Adrenal gland (tissue), 19 donors: ENCODE measurements at places on chromosomes 5 and 9. TPM values are rescaled to one million over a fixed set of nuclear protein-coding genes. Genes with fewer than 3 reads are reported as not detected.

Gene C5orf58
- not detected for total RNA-seq

DNA sequence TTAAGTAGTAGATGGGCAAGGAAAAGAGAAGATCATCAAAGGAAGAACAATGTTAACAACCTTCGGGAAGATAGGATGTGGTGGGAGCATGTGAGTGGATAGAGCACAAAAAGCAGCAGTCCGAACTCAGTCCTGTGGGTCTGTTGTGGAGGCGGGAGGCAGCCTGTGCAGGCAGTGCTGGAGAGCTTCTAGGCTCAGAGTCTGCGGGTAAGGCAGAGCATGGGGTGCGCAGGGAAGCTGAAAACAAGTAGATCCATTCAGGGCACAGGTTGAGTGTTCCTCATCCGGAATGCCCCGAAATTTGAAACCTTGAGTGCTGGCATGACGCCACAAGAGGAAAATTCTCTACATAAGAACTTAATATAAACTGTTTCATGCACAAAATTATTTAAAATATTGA is 84.9 kb downstream of the PPIC start:
- no peak overlapping the region for H3K27ac ChIP-seq
- H3K36me3 ChIP-seq: no peaks in the 10 kb centered on the region
- no peaks in the 10 kb centered on the region for H3K27me3 ChIP-seq

DNA sequence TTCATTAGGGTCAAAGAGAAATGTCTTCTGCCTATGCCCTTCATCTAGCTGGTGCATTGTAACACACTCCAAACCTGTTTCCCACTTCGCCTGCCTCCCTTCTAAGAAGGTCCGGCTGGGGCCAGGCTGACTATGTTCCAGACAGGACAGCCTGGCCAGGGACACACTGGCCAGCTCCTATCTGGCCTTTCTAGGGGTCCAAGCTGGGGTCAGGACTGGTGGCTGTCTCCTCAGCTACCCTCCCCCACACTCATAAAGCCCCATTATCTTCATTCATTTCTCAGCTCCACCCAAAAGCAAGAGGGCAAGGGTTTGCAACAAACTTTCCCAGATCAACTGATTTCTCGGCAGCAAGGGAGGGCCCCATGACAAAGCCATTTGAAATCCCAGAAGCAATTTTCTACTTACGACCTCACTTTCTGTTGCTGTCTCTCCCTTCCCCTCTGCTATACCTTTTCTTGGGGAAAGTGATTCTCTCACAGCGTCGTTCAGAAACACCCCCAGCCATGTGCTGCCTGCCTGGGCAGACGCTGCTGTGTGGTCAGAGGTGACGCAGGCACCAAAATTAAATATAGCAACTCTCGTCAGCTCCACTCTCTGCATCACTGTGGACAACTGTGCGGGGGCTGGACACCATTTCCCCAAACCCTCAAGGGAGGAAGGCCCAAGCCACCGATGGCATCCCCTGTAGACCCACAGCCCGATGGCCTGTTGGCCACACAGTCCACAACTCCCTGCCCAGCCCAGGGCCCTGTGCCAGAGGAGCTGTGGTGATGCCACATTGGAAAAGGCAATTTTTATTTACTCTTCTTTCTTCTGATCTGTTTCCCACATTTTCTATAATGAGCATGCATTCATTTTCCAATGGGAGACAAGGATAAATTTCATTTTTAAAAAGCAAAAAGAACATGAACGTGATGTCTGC is 6.1 kb downstream of the IL13 start:
- H3K4me1 ChIP-seq: no peaks in the 10 kb centered on the region
- no peaks in the 10 kb centered on the region for H3K36me3 ChIP-seq
- DNase-seq: no peak

Gene ARL15
- total RNA-seq: 85.6 TPM

DNA sequence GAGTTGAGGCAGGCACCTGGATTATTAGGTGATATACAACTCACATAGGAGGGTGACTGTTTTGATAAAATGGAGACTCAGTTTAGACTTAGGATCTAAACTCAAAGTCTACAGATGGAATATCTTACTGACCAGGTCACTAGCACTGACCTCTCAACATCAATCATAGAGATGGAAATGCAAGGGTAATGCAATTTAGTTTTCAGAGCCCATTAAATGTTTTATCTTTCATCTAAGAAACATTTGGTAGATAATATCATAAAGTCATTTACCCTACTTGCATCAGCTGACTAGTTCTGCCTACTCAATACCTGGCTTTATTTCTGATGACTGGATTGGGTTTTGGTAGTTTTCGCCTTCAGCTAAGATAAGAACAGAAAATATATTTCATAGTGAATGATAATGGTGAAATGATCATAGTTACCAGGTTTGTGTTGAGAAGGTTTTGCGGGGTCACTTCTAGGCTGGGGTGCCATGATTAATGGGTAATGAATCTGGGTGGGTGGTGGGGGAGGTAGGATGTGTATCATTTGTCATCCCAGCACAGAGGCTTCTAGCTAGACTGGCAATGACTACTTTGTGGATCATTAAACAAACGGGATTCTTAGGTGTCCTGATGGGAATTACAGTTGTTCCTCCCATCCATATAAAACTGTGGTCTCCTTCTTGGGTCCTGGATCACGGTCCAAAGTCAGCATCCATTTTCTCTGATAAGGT is 173.4 kb downstream of the PPP2R2B start:
- no peaks in the 10 kb centered on the region for H3K36me3 ChIP-seq
- peaks cover 6% of the 10 kb centered on the region for H3K4me1 ChIP-seq
- no peaks in the 10 kb centered on the region for H3K27me3 ChIP-seq
- H3K27ac ChIP-seq: no peak overlapping the region
- DNase-seq: no peak

Gene PCDHB8
- 0.36 TPM for total RNA-seq

- H3K4me3 ChIP-seq: no peak overlapping the region
- no peak for DNase-seq
- H3K27ac ChIP-seq: no peak overlapping the region
- no peaks in the 10 kb centered on the region for H3K36me3 ChIP-seq
These were observed 4.9 kb upstream of the PTCH1 start for GRCh38 chr9:95521699-95522098.

Gene PCDHGA5
- total RNA-seq: 4.5 TPM

GRCh38 chr5:158895588-158895987 is 204.1 kb downstream of the EBF1 start:
- DNase-seq: no peak
- H3K27ac ChIP-seq: no peak overlapping the region
- peaks cover 6% of the 10 kb centered on the region for H3K4me1 ChIP-seq
- no peak overlapping the region for H3K4me3 ChIP-seq
- no peaks in the 10 kb centered on the region for H3K27me3 ChIP-seq

GRCh38 chr5:176608937-176609723 is 826 bp downstream of the GPRIN1 start:
- no peaks in the 10 kb centered on the region for H3K27me3 ChIP-seq
- H3K4me3 ChIP-seq: peak overlapping the region; percentile 81
- H3K4me1 ChIP-seq: peaks cover 7% of the 10 kb centered on the region
- H3K27ac ChIP-seq: no peak overlapping the region
- no peaks in the 10 kb centered on the region for H3K36me3 ChIP-seq

DNA sequence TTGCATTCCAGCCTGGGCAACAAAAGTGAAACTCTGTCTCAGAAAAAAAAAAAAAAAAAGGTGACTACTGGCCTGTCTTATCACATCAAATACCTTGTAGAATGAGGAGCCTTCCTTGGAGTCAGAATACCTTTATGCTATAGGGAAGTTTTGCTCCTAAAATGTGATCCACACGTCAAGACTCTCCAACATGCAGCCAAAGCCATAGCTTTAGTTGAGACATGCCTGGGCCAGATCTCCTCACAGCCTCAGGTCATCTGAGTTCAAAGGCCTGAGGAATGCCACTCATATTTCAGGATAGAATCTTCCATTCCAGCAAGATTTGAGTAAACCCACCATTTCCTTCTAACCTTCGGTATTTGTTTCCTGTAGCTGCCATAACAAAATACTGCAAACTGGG is 13.7 kb upstream of the SOWAHA start:
- H3K27ac ChIP-seq: no peak overlapping the region
- H3K36me3 ChIP-seq: no peaks in the 10 kb centered on the region
- H3K4me3 ChIP-seq: no peak overlapping the region
- H3K4me1 ChIP-seq: no peaks in the 10 kb centered on the region

Gene NME5
- 4.0 TPM for total RNA-seq

DNA sequence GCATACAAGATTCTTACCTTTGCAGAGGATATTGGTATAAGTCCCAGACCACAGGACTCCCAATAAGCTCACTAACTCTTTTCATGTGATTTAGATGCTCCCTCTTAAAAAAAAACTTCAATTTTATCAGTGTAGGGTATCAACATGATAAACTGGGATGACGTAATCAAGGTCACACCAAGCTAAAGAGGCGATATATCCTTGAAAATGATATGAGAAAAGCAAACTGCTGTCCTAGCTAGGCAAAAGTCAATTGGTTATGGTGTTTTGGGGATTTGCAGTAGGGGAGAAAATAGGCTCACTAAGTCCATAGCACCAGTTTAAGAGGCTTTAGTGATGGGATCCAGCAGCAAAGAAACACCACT is 354.4 kb downstream of the DIRAS2 start:
- no peak for DNase-seq
- H3K27ac ChIP-seq: no peak overlapping the region
- H3K4me3 ChIP-seq: no peak overlapping the region
- H3K36me3 ChIP-seq: no peaks in the 10 kb centered on the region
- no peaks in the 10 kb centered on the region for H3K27me3 ChIP-seq

DNA sequence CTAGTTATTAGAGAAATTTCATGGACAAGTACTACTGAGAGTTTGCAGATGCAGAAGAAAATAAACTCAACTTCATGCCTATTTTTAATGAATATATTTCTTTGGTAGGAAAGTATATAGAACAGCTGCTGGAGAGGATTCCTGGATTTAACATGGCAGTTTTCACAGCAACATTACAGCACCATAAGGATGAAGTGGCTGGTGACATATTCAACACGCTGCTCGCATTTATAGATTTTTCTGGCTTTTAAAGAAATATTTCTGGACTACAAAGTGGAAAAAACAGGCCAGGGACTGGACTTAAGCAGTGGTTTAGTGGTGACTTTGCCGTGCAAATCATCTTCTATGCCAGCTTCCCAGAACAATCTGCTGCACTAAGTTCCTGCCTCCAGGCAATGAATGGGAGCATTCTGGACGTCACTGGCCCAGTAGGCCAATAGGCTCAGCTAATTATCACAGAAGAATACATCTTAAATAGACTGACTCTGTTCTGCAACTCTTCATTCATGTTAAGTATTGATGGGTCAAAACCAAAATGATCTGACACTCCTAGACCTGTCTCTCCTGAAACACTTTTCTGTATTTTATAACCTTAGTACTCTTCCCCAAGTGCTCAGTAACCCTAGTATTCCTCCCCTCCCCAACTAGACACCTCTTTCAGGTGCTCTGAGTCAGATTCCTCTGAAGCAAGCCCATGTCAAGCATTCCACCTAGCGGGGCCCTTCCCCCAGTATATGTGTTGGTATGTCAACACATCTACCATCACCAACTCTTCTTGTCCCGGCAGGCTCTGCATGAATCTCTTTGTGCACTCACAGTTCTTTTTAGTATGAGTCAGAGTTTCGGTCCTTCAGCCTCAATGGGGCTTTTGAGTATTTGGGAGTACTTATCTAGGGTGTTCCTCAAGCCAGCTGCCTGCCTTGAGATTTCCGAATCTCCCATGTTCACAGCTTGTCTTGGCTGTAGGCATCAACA is 625.5 kb downstream of the CHSY3 start:
- DNase-seq: no peak
- H3K27ac ChIP-seq: no peak overlapping the region
- no peaks in the 10 kb centered on the region for H3K36me3 ChIP-seq
- H3K4me3 ChIP-seq: no peak overlapping the region

Gene BAAT
- not detected for total RNA-seq

Gene IL3
- not detected for total RNA-seq
